Cortex of kidney (tissue), 1 donor: ENCODE measurements at places on chromosomes 7 and 10.

DNA sequence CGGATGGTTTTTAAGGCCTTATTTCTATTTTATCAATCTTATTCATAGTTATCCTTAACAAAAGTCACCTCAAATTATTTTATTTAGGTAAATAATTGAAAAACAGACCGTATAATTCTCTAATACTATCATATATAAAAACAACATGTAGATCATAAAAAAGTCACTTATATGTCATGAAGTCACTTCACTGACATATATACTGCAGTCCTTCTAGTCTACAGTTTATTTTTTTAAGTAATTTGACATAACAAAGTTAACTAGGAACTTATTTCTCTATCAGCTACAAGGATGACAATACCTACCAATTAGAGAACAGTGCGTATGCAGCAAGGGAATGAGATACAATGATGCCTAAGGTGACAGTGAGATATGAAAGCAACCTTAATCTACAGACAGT lies 26.2 kb downstream of the JMJD1C start:
- no peak for DNase-seq

DNA sequence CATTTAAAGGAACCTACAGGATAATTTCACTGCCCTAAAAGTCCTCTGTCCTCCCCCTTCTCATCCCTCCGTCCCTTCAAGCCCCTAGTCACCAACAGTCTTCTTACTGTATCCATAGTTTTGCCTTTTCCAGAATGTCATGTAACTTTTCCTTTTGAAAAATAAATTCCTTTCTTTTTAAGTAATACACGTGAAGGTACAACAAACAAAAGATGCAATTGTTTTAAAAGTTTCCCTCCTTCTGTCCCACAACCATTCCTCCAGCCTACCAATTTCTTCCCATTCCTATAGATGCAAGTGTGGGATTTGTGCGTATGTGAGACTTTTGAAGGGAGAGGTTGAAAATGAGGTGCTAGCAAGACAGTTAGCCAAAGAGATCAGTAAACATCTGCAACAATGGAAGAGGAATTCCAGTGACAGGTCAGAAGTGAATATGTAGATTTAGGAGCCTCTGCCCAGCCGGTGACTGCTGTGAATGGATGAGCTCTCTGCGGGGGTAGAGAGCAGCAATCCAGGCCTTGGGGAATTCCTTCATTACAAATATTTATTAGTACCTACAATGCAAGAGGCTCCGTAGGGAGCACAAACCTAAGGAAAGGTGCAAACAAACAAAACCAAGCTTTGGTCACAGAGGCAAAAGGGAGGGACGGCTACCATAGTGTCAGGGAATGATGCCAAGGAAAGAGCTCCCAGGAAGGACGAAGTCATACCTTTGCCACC lies 243.6 kb downstream of the SKIDA1 start:
- no peak for DNase-seq

DNA sequence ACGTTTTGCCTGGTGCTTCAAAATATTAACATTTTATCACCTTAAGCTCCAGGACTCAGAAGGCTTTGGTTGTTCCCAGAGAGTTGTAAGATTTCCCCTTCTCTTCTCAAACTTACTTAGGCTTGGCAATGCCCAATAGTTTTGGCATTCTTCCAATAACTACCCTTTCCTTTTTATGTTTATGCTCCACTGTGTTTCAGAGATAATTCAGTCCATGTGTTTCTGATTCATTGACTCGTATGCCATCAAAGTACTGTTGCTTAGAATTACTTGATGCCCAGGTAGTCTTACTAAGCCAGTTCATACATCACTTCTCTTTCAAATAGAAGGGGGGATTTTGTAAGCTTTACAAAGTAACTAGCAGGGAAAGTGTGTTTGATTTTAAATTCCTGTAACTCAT lies 66.6 kb downstream of the AGMO start:
- no peak for DNase-seq

DNA sequence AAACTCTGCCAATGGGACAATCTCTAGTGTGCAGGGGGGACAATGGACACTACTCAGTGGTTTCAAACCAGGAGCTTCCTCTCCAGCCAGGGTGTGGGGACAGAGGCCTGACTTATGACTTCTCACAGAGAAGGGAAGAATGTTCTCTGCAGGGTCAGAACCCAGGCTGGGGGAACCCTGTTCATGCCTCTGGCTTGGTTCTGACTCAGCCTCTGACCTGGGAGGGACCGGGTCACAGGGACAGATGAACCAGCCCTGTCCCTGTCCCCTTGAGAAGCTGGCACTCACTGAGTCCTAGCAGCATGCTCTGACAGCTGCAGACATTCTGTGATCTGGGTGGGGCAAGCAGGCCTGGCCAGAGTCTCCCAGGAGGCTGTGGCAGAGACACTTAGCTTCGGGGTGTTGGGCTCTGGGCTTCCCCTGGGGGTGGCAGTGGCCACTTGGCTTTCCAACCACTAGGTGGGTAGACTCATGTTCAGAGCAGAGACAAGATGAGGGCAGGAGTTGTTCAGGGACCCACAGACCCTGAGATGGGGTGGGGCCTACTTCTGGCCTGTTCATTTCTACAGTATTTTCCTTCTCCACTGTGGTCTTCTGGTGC lies 13.6 kb downstream of the TSPAN15 start:
- DNase-seq: no peak

DNA sequence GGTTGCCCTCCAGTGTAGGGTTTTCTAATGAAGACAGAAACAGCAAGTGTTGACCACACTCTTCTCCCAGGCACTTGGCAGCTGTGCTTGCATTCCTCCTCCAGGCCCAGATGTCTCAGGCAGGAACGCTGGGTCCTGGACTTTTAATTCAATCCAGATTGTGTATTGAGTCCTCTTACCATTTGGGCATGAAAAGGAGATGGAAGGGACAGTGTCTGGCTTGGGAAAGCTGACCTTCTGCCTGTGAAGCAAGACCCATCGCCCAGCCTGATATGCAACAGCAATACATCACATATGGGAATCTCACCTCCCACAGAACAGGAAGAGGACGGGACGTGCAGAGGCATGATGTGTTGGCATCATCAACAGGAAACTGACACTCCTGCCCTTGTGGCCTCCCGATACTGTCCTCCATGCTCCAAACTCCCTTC lies 174.4 kb upstream of the LYZL2 start:
- no peak for DNase-seq

DNA sequence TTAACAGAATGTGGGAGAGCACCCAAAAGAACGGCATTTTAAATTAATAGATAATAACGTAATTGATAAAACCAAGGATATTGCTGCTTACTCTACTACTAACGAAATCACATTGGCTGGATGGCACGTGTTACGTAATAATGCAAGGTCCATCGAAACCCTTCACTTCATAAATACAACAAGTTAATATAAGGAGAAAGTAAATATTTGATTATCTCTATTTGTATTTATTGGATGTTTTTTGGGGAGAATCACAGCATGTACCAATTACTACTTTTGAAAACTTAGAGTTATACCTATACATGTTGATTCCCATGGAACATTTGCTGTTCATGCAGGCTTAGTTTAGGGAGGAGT lies 1.6 kb downstream of the PRKG1 start:
- no peak for DNase-seq

DNA sequence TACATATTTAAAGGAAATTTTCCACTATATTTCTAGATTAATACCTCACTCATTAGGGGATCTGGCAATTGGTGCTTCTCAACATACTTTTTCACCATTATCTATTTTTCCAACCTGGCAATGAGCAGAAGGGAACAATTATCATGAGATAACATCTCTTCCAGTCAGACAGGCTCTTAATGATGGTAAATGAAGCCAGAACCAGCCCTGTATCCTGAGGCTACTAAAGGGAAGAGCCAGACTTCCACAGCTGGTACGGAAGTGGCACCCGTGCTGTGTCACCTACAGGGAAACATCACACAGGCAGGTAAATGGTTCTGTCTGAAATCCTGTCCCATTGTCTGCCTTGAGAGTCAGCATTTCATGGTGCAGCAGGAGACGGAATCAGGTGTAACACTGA lies 75.9 kb downstream of the ELMO1 start:
- no peak for DNase-seq

- no peak for DNase-seq
Observed at GRCh38 chr10:79298403-79299244, 48.6 kb upstream of the PPIF start.

GRCh38 chr7:158894825-158895224 lies 38.5 kb downstream of the DYNC2I1 start:
- DNase-seq: no peak

- DNase-seq: no peak
Observed at GRCh38 chr7:127881564-127881963, 149.7 kb downstream of the LRRC4 start.

DNA sequence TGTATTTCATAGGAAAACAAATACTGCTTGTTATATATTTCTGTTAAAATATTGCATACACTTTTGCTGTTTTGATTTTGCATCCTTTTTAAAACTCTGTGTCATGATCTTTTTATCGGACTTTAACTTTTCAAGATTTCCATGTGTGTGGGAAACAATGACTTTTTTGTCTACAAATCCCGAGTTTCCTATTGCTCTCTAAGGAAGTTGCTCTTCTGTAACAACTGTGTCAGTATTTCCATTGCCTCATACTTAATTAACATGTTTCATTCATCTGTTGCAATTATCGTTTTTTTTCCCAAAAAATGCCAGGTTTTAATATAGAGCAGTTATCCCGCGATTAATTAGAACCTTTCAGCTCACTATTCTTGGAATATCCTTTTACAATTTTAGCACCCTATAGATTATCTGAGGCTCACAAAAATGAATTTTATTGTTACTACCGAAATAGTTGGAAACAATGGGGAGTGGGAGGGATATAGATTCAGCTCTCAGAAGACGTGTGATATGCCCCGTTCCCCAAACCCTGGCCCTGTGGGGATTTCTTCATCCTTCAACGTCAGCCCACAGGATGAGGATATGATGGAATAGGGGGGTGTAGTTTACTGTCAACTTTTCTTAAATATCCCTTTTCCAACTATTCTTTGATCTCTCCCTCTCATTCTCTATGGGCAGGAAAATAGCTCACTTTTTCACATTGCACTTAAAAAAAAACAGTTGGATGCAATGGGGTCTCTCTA lies 297.6 kb upstream of the IGFBP3 start:
- DNase-seq: no peak

GRCh38 chr7:90242369-90243168 lies 2.4 kb upstream of the CFAP69 start:
- no peak for DNase-seq

GRCh38 chr10:80498078-80498832 lies 39.4 kb upstream of the SH2D4B start:
- no peak for DNase-seq

DNA sequence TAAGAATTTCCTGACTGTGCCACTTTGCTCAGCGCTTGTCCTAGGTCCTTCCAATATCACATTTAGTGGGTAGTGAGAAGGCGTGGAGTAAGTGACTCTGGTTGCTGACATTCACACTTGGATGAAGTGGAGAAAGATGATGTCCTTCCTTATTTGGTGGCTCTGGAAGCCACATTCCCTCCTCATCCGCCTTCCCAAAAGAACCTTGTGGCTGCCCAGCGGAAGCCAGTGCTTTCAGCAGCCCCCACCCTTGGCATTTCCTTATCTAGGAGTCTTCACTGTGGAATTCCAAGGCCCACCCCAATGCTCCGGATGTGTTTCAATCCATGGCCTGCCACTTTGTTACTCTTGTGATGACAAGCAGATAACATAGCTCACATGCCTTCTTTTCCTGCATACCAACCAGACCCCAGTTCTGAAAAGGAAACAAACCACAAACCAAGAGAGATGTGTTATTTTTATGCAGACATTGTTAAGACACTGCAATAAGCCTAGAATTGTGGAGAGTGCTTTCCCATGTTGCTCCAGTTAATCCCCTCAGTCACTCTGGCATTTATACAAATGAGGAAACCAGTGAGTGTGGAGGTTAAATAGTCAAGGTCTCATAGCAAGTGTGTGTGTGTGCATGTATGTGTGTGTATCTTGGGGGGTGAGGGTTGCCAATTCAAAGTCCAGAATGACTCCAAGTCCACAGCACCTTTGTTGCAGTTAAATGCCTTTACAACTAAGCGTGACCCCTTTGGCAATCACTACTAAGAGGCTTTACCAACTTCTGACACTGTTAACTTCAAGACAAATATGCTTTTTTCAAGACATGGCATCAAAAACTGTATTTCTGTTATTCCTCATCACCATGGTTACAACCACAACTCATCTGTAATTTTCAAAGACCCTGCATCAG lies 10.3 kb upstream of the ANKRD1 start:
- DNase-seq: no peak

DNA sequence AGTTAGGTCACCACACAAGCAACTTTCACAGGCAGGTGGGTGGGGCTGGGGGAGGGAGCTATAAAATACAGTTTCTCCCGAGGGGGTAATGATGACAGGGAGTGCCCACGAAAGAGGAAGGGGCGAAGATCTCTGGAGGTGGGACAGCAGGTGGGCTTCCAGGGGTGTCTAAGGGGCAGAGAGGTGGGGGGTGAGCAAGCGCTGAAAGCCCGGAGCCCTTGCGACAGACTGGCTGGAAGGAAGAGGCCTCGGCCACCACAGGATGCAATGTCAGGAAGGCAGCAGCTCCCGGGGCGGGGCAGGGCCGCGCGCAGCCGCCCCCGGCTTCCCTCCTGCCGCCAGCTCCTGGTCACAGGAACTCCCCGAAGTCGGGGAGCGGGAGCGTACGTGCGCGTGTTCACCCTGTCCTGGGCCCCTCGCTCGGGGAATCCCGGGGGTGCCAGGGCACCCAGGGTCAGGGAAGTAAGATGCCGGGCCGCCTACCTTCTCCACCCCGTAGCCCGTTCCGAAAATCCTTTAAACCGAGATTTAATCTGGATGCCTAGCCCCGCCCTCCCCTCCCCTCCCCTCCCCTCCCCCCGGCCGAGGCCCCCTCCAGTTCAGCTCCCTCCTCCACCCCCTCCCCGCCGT lies 105.2 kb upstream of the PPIF start:
- DNase-seq: no peak

GRCh38 chr10:64037071-64037661 lies 516.0 kb downstream of the REEP3 start:
- DNase-seq: no peak

- DNase-seq: no peak
Observed at GRCh38 chr7:341841-342638, 52.1 kb downstream of the FOXL3 start.

GRCh38 chr10:75019370-75019769 lies 92.1 kb upstream of the SAMD8 start:
- DNase-seq: no peak

GRCh38 chr7:147523056-147523455 lies 1067.5 kb upstream of the C7orf33 start:
- no peak for DNase-seq

DNA sequence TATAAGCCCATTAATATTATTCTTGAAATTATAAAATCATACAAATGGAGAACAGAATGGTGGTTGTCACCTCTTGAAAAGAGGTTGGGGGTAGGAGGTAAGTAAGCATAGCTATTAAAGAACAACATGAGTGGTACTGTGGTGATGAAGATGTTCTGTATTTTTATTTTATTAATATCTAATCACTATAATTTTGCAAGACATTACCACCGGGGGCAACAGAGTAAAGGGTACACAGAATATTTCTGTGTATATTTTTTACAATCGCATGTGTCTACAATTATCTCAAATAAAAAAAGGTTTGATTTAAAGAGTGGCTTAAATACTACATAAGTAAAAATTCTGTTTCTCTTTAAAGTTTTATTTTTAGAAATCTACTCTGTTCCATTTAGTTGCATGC lies 557.8 kb downstream of the NXPH1 start:
- no peak for DNase-seq

GRCh38 chr7:42991913-42992591 lies 59.9 kb downstream of the MRPL32 start:
- no peak for DNase-seq

GRCh38 chr10:12406764-12407400 lies 57.5 kb downstream of the CAMK1D start:
- no peak for DNase-seq

GRCh38 chr7:154841731-154842331 lies 161.1 kb downstream of the PAXIP1 start:
- no peak for DNase-seq
